ENCODE measurements at places on chromosomes 3 and 15.

DNA sequence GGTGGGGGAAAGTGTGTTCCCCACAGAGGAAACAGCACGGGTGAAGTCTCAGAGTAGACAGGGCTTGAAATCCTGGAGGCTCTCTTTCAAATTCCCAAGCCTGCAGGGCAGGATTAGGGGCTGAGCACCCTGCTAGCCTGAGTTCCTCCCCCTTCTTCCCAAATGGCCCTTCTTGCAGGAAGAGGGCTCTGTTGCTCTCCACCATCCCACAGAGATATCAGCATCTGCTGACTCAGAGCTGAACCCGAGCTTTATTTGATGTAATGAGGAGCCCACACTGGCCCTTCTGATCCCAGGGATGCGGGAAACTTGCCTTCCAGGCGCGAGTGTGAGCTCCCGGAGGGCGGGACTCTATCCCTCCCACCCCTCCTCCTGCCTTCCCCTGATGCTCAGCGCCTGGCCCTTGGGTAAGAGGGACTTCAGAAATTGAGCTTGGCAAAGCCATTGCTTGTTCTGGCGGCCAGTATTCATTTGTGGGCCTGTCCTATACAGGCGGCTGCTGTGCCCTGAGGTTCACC lies 1.4 kb upstream of the STRA6 start:
- no peak for DNase-seq

- no peak for DNase-seq
These were observed 357.7 kb downstream of the CLSTN2 start for GRCh38 chr3:140292684-140293083.

GRCh38 chr3:128077202-128077624 lies 25.0 kb downstream of the SEC61A1 start:
- DNase-seq, result peak; percentile 63

DNA sequence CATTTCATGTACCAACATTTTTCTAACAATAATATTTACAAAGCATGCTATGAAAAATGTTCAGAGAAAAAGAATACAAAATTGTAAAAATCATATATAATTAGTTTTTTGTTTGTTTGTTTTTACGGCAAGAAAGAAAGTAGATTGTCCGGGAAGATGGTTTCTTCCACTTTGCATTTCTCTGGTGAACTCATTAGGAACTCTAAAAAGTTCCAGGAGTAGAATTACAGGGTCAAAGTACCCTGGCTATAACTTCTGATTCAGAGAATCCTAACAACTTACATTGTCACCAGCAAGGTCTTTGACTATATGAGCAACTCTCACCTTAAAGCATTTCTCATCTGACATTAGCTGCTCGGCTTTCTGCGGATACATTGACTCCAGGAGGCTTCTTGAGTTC lies 196.7 kb downstream of the PDE8A start:
- DNase-seq, result no peak

DNA sequence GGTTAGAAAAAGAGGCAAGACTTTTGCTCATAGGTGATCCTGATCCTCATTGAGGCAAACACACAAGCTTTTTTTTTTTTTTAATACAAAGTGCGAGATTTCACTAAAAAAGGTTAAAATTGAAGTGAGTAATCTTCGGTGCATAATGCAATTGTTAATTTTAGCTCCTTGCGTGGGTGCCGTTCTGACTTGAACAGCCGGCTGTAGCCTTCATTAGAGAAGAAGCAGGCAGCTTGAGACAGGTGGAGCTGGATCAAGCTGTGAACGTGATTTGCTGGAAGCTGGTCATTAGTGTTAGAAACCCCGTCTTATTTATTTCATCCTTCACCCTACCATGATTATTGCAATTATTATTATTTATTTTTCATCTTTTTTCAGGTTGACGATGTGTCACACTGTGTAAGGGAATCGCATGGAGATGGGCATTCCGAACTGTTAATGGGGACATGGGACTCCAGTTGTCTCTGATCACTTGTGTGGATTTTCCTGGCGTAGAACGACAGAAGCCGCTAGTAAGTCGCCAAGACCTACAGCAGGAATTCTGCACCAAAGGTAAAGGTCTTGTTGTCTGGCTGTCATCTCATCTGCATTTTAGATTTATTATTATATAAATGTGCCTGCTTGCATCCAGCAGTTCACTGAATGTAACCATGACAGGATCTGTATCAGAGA lies 40.2 kb downstream of the ARPP21 start:
- DNase-seq, result no peak

- DNase-seq, result no peak
These were observed 16.9 kb upstream of the P2RY1 start for GRCh38 chr3:152818027-152818426.

DNA sequence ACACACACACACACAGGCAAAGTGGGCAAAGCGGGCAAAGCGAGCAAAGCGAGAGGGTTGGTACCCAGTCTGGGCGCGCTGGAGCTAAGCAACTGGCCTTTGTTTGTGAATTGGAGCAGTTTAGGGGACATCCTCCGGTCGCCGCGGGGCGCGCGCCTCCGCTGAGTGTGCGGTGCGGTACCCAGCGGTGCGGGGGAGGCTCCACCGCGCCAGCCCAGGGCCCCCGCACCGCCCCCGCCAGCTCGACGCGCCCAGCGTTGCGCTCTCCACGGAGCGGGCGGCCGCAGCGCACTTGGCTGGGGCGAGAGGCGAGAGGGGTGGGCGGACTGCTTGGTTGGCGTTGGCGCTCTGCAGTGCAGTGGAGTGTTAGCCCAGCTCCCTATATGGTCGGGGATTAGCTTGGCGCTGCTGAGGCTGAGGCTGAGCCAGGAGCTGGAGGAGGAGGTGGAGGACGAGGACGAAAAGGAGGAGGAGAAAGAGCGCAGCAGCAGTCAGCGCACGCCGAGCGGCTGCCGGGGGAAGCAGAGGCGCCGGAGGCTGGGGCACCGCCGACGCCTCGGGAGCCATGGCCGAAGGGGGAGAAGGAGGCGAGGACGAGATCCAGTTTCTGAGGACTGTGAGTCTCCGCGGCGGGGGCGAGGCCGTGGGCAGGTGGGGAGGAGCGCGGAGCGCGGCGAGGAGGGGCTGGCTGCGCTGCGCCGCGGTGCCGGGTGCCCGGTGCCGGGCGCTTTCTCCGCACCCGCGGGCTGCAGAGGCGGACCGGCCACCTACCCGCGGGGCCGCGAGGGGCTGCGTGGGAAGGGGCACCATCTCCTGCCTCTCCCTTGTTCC lies at the start of gene RYR3:
Gene RYR3, plus strand, starts transcription at position 487 of the 831 bp plus-strand sequence. Its CDS starts 79 bp downstream, at position 566.
- no peak for DNase-seq

DNA sequence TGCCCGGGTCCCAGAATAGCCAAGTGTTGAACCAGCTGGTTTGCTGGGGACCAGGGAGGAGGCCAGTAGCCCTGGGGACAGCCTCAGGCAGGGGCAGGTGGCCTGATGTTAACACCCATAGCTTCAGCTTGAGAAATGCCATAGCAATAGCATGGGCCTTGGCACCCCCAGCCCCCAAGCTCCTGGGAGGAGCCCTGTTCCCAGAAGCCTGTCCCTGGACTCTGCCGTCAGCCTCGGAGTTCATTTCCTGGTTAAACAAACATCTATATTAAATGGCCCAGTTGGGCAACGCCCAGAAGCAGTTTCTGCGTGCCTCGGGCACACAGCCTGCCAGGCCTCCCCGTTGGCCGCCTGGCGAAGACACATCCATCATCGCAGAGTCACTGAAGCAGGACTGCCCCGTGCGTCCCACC lies 58.2 kb downstream of the FGD5 start:
- DNase-seq, result no peak

DNA sequence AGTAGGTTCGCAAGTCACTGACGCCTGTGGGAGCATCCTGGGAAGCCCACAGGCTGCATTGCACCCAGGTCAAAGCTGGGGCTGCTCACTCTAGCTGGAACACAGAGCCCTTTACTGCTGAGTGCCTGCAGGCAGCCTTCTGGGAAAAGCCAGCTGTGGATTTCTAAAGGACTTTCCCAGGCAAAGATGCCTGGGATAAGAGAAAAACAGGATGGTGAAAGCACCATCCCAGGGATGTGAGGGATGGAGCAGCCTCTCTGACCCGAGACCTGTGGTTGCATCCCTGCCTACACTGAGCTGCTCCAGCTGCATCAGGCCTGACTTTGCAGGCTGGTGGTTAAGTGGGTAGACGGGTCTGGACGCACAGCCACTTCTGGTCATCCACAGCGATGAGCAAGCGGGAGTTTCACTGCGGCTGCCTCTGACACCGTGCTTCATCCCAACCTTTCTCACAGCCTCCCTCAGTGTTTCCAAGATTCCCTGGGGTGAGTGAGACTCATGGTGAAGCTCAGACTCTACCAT lies 52.5 kb upstream of the AMOTL2 start:
- no peak for DNase-seq

DNA sequence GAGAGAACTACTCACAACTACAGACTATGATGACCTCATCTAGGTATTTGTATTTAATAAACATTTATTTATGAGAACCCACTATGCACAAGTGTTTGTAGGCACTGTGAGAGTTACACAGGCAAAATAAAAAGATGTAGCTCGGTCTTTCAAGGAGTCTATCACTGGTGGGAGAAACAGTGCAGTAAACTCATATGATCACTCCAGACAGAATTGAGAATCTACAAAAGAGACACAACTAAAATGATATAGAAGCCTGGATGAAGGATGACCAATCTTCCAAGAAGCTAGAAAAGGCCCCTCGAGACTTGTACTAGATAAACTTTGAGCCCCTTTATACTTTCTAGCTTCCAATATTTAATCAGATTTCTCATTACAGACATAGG lies 70.2 kb upstream of the ZBTB20 start:
- DNase-seq, result no peak

DNA sequence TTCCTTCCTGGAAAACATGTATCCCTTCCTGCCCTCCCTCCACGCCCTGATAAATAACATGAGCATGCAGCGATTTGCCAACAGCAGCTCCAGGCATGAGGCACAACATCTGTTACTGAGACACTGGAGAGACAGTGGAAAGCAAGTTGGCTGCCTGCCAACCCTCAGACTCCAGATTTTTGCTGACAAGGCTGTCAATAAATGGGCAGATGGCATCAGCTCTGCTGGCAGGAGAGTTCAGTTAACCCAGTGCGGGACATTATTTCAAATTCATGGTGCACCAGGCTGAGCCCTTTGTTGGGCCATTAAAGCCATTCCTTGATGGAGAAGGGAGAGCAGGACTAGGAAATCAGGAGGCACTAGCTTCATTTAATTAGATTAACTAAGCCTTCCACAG lies 293.3 kb downstream of the MEX3B start:
- DNase-seq, result peak; percentile 19

DNA sequence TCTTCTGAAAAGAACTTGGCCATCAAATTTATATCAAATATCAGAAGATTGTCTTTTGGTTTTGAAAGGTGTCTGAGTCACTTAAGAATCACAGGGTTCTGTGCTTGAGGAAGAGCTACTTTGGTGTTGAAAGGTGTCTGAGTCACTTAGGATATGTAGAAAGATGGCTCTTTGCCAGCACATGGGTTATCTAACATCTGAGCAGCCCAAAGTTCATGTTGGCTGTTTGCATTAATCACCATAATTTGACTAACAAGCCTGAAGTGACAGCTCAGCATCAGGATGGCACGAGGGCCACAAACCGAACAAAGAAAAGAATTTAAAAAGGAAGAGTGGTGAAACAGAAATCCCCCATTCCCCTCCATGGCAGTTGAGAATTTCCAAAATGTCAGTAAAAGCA lies 190.5 kb upstream of the CMC1 start:
- peak; percentile 4 for DNase-seq

DNA sequence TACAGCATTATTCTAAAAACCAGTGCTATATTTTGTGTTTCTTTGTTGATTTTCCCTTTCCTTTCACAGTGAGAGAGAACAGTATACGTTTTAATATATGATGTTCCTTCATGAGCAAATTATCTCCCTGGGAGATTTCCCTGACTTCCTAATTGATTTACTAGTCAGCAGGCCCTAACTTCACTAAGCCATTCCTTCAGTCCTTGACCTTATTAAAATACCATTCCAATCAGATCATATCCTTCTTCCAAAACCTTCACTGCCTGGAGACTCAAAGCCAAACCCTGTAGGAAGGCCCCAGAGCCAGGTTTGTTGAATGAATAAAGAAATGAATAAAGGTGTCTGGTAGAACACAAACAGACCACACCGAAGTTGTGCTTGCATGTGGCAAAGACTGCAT lies 43.8 kb upstream of the ARHGEF3 start:
- DNase-seq, result no peak

GRCh38 chr3:86913160-86913559 lies 77.8 kb downstream of the VGLL3 start:
- no peak for DNase-seq

Data from suppressor macrophage (primary cell).